8988T (cell line): ENCODE measurements at places on chromosomes 11 and 22.
A peak's percentile ranks its signal among the peaks of the same experiment; 100 is the strongest.

- peak; percentile 10 for DNase-seq
Observed at GRCh38 chr22:29218758-29219408, 13.2 kb downstream of the EMID1 start.

- no peak for DNase-seq
Observed at GRCh38 chr22:36204632-36205015, 3.0 kb upstream of the APOL4 start.

DNA sequence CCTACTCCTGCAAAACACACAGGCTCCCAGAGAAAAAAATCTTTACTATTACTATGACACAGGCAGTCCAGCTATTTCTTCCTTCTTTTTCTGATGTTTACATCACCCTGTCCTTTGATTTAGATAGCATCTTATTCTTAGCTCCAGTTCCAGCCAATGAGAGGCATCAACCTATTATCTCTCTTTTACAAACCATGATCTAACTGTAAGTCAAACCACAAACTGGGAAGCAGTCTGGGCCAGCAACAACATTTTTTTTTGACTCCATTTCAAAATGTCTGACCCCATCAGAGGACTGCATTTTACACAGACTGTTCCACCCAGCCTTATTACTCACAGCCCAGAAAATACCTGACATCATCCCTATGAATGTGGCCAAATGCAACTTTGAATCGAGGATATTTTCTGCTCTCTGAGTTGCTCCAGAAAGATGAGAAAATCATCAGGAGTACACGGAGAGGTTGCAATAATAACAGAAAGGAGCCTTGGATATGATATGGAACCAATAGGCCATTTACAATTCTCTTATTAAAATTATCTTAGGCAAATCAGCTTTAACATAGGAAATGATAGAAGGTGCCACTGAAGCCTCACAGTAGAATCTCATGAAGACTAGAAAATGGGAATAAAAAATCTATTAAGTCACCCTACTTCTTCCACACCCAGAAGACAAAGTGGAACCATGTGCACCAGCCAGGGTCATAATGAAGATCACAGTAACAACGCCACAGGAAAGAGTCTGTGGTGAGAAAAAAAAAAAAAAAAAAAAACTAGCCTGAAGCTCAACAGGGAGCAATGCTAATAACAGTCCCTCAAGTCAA is 21.2 kb downstream of the TBRG1 start:
- no peak for DNase-seq

- no peak for DNase-seq
Observed at GRCh38 chr11:132200353-132200936, 830.0 kb downstream of the NTM start.

DNA sequence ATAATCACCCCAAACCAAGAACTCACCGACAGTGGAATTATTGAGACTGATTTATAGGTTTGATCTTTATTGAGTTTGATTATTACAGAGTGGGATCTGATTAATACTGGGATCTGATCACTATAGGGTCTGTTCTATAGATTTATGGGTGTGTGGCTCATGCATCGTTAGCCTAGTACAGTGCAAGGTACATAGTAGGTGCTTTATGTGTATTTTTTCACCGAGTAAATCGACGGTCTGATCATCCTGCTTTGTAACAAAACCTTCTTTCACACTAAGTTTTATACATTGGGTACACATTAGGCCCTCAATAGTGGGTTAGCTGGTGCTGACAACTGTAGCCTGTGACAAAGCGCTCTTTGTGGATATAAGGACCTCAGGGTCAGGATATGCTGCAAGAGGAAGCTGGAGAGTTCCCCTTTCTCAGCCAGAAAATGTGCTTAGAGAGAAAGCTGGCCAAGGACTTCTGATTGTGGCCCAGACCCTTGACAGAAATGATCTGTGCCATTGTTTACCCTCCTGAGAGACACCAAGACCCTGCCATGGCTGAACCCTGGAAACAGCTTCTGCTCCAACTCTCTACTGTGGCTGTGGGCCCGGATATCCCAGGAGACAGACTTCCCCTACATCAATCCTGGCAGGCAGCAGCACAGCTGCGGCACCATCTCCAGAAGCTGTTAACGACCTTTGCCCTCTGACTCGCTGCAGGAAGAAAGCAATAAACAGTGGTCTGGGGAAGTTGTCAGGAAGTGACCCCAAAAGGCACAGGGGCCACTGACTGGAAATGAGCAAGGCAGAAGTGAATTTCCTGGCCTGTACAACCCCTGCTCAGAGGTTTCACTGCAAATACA is 16.1 kb upstream of the TPP1 start:
- DNase-seq = no peak
